ENCODE measurements at places on chromosomes 1 and 21. TPM values are rescaled to one million over a fixed set of nuclear protein-coding genes. Genes with fewer than 3 reads are reported as not detected.

OR10K2 gene
- total RNA-seq, result not detected

BCAN gene
- under 0.01 TPM for total RNA-seq

B3GALT5 gene
- total RNA-seq, result under 0.01 TPM

E2F2 gene
- 2.4 TPM for total RNA-seq

CTSE gene
- under 0.01 TPM for total RNA-seq

PPIAL4G gene
- under 0.01 TPM for total RNA-seq

TTLL7 gene
- 3.5 TPM for total RNA-seq

SH3GLB1 gene
- total RNA-seq, result 16.7 TPM

TDRD10 gene
- total RNA-seq, result 0.27 TPM

TSPEAR gene
- not detected for total RNA-seq

LCK gene
- 3.5 TPM for total RNA-seq

OR2L5 gene
- total RNA-seq, result 1.3 TPM

TFAP2E gene
- total RNA-seq, result 1.3 TPM

STUM gene
- total RNA-seq, result under 0.01 TPM

LPAR3 gene
- 0.27 TPM for total RNA-seq

OVAAL gene
- total RNA-seq, result not detected

ACTL8 gene
- total RNA-seq, result under 0.01 TPM

TNN gene
- total RNA-seq, result not detected

TRIM67 gene
- under 0.01 TPM for total RNA-seq

SSU72 gene
- 54.7 TPM for total RNA-seq

FBLIM1 gene
- total RNA-seq, result 0.27 TPM

RNF207 gene
- 2.2 TPM for total RNA-seq

MYOG gene
- not detected for total RNA-seq

JAM2 gene
- 0.81 TPM for total RNA-seq

GJB4 gene
- total RNA-seq, result not detected

PRKACB gene
- 72.7 TPM for total RNA-seq

S100A10 gene
- total RNA-seq, result 12.1 TPM

PPM1J gene
- total RNA-seq, result under 0.01 TPM

NTNG1 gene
- under 0.01 TPM for total RNA-seq
